ENCODE measurements at places on chromosomes 11 and 22.

- no peak for DNase-seq
Measured at GRCh38 chr11:19509215-19509614, 203.4 kb upstream of the NAV2 start.

- no peak for DNase-seq
Measured at GRCh38 chr11:29996016-29996415, 20.8 kb downstream of the KCNA4 start.

DNA sequence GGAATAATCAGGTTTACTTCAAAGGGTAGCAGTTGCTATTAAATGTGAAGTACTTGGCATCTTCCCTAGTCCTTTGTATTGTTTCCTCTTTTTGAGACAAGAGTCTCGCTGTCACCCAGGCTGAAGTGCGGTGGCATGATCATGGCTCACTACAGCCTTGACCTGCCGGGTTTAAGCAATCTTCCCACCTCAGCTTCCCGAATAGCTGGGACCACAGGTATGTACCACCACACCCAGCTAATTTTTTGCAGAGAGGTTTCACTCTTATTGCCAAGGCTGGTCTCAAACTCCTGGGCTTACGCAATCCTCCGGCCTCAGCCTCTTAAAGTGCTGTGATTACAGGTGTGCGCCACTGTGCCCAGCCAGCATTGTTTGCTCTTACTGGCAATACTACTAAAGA lies 36.2 kb upstream of the RAPSN start:
- no peak for DNase-seq

- no peak for DNase-seq
Measured at GRCh38 chr11:1839924-1840779, 1.4 kb downstream of the TNNI2 start.

DNA sequence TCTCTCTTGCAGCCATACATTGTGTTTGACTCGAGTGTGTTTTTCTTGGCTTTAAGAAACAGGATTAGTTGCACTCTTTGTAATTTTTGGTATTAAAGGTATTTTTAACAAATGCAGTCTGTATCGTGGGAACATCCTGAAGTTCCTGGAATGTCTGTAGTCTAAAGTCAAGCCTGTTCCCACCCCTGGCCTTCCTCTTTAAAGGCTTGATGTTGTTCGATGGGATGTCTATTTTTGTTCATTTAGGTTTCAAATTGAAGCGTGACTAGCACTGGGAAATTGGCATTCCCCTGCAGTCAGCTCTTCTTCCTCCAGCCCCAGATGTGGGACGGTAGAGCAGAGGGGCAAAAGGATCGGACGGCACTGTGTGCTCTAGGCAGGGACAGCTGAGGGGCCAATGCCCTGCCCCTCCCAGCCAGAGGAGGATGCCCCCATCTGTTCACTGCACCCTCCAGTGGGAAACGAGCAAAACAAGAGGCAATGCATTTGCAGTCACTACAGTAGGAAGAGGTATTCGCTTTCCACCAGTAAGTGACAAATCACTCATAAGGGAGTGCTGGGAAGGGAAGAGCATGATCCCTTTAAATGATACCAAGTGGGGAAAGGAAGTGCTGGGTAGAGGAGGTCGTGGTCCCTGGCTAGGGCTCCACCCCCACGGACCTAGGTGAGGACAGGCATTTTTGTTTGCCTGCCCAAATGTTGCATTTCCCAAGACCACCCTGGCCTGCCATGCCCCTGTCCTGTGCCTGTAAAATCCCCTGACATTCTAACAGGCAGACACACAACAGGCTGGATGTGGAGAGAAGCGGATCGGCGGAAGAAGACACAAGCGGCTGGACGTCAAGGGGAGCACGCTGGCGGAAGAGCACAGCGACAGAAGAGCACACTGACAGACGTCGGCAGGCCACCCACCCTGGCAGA lies 47.4 kb upstream of the SEPTIN5 start:
- no peak for DNase-seq

GRCh38 chr11:64643920-64644646 lies 53.1 kb downstream of the SLC22A12 start:
- peak; percentile 80 for DNase-seq

DNA sequence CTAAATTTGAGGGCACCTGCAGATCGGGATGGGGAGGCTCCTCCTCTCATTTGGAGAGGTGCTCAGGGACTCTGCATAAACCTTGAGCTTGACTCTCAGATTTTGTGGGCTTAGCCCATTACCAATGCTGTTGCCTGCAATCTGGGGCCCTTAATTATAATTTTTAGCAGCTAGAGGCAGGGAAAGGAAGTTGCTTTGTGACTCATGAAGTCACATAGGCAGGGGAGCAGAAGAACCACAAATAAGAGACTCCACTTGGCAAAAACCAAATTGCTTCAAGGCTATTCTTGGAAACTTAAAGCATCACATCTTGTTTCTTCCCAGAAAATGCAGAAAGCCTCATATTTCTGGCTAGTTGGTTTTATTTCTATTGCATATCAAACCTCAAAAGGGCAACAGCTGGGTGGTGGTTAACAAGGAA lies 46.9 kb downstream of the MICAL2 start:
- no peak for DNase-seq

- no peak for DNase-seq
Measured at GRCh38 chr22:30239488-30240405, 6.8 kb downstream of the LIF start.

DNA sequence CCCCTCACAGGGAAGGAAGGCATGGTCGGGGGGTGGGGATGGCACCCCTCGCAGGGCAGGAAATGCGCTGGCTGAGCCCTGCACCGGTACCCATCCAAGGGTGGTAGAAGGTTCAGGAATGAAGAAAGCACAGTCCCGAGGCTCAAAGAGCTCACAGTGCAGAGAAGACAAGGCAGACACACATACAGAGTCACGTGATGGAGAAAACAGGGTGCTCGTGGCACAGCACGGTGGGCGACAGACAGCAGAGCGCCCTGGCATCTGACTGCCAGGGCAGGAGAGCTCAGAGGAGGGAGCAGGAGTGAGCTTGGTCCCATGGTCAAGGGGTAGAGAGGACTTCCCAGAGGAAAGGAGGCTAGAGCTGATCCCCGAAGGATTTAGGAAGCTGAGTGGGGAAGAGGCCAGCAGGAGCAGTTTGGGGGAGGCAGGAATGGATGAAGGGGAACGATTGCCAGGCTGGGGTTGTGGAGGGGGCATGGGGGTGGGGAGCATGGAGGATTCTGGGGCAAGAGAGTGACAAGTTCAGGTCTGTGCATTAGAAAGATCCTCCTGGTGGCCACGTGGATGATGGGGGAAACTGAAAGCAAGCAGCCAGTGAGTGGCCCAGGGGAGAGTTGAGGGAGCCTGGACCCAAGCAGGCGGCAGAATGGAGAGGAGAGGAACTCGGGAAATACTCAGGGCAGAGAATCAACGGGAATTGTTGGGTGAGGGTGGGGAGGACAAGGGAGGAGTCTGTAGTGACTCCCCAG lies 43.9 kb downstream of the PDE2A start:
- no peak for DNase-seq

- no peak for DNase-seq
Measured at GRCh38 chr22:39962071-39962470, 1.9 kb downstream of the TMA7B start.

- peak; percentile 21 for DNase-seq
Measured at GRCh38 chr22:41568811-41569210, 8.0 kb downstream of the CSDC2 start.

DNA sequence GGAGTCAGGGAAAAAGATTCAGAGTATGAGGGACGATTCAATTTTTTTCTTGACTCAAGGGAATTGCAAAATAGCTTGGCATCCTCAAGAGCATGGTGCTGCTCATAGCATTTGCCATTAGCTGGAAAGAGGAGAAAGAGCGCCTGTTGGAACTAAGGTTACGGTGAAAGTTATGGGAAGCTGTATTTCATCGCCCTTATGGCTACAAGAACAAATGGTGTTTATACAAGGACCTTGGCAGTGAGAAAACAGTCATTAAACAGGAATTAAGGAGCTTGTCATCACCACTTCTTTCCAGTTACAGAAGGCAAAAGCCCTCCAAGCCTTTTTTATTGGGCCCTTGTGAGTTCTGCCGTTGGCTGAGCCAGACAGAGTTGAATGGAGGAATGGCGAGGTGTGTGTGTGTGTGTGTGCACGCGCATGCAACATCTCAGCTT lies 74.2 kb downstream of the ALX4 start:
- no peak for DNase-seq

- DNase-seq: no peak
Measured at GRCh38 chr11:420911-421321, 6.1 kb upstream of the SIGIRR start.

DNA sequence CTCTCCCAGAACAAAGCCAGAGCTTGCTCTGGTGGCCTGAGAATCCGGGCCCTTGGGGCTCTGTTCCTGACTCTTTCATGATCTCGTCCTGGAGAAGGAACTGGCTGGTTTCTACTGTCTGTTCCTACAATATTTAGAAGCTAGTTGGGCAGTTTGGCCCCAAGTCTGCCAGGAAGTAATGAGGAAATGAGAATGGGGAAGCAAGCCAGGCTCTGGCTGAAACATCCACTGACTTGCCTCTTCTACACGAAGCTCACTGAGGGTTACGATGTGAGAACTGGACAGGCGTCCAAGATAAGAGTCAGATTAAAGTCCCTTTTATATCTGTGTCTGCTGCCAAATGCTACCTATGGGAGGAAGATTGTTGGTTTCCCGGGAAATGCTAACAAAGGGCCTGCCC lies 110.0 kb upstream of the KIRREL3 start:
- no peak for DNase-seq

DNA sequence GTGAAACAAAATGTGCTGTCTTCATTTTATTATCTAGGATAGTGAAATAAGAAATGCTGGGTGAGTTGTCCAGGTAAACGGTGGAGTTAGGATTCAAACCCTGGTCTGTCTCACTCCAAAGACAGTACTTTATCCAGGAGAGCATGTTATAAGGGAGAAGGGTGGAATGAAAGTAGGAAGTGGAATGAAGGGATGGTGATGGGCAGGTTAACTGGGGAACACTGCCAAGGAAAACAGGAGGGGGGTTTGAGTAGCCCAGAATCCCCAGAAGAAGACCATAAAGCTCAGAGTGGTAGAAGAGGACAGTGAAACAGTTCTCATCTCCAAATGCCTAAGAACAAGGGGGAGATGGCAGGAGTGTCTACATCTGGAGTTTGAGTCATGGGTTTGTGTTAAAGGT lies 169.0 kb downstream of the BARX2 start:
- DNase-seq: no peak

DNA sequence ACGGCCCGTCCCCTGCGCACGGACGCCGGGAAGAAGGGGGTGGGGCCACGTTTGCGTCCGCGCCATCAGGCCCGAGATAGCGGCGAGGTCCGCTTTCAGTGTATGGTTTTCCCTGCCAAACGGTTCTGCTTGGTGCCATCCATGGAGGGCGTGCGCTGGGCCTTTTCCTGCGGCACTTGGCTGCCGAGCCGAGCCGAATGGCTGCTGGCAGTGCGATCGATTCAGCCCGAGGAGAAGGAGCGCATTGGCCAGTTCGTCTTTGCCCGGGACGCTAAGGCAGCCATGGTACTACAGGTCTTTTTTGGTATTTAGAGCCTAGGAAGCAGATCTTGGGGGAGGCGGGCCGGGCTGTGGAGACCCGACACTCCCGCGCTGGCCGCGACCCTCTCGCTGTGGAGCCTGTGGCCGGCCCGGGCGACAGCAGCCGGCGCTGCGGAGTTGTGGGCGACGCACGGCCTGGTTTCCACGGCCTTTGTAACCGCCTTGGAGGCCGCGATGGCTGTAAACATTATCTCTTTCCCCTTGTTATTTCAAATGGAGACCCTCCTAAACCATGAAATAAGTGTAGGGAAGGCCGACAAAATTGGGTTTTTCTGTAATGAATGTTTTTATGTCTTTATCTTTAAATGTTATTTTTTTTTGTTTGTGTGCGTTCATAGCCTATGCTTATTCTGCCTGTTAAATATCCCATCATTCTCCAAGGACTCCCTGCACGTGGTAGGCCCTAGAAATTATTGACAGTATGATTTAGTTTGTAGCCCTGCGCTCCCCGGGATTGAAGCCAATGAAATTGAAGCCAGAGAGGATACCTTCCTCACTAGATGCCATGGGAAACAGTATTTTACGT lies at the start of gene AASDHPPT:
Gene AASDHPPT (plus strand): TSS at position 54 of the 847 bp plus-strand sequence. CDS start 49 bp downstream, at position 103.
- peak; percentile 56 for DNase-seq

DNA sequence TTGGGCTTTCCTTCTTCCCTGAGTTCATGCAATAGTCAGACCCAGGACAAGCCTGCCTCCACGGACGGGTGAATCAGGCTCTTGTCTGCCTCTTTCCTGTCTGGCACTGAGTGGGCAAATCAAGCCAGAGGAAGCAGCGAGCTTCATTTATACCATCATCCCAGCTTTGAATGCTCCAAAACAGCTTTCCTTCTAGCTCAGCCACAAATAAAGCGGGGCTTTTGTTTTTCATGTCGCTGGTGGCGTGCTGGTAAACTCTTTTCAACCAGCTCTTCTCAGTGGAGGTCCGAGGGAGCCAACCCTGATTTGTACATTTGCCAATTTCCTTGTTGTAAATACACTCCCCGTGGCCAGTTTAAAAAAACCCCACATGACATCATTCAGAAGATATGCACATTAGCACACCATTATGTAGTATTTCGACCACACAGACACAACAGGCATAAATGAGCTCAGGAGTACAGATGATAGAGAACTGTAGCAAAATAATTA lies 8.6 kb downstream of the C11orf91 start:
- no peak for DNase-seq

DNA sequence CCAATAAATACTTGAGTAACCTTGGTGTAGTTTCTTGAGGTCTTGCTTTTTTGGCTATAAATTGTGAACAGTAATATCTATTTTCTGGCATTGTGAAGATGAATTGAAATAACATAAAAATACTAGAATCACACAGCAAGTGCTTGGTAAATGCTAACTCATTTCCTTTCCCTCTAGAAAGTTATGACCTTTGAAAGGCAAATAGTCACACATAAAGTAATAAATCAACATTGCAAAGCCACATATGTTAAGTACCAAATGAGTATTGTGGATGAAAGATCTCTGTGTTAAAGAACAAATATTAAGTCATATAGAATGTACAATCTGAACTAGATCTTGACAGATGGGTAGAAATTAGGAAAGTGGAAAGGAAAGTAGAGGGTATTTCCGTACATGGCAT lies 559.6 kb upstream of the CCDC90B start:
- DNase-seq: no peak

DNA sequence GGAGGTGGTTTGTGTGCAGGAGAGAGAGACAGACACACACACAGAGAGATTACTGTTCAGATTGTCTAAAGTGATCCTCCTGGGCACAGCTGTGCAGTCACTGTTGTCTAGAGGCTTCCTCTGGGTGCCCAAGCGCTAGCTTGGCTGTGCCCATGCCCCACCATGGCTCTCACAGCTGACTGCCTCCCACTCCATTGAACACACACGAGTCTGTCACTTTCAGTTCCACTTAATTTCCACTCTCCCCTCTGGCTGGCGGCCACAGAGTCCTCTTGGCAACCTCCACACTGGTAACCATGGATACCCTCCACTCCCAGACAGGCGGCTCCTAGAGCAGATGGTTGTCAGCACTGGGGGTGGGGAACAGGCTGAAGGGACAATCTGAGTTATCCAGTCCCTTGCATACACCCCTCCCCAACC lies 29.1 kb downstream of the MAP6 start:
- DNase-seq: peak; percentile 99

Measured in NCI-H1417 (cell line).